ENCODE measurements at places on chromosomes 7 and 10.
A peak's percentile ranks its signal among the peaks of the same experiment; 100 is the strongest.

GRCh38 chr10:11483201-11484148 lies 128.0 kb downstream of the USP6NL start:
- no peaks in the 10 kb centered on the region for H3K27me3 ChIP-seq
- peaks cover 6% of the 10 kb centered on the region for H3K4me1 ChIP-seq
- no peak for DNase-seq

GRCh38 chr7:15571301-15571878 lies 9.6 kb upstream of the AGMO start:
- no peaks in the 10 kb centered on the region for H3K4me1 ChIP-seq
- H3K27ac ChIP-seq: no peak overlapping the region
- DNase-seq: no peak
- H3K27me3 ChIP-seq: no peaks in the 10 kb centered on the region

DNA sequence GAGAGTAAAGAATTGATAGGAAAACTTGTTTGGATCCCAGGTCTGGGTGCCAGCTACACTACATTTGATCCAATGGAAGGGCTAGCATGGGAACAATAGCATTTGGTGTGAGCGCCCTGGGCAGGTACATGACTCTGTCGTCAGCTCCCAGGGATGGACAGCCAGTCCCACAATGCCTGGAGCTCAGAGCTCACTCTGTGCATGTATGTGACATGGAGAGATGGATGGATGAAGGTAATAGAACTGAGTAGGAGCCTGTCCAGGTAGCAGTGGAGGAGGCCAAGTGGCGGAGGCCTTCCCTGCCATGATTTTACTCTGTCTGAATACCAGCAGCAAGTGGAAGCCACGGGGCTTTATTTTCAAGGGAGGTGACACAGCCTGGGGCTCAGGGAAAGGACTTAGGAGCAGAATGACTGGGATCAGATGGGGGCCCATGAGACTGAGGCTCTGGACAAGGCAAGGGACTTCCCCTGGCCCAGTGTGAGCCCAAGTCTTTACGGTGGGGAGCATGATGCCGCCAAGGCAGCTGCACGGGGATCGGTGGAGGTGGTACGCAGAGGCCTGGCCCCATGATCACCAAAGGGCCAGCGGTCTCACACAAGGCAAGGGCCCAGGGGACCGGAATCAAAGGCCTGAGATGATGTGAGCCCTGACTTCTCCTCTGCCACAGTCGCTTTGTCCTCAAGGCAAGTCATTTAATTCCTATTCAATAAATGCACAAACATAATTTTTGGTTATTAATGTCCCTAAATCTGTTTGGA lies 5.9 kb downstream of the PTPRE start:
- no peak overlapping the region for H3K27ac ChIP-seq
- H3K27me3 ChIP-seq: peaks cover 6% of the 10 kb centered on the region
- no peak for DNase-seq
- no peaks in the 10 kb centered on the region for H3K4me1 ChIP-seq
- no peaks in the 10 kb centered on the region for H3K36me3 ChIP-seq
- no peak overlapping the region for H3K4me3 ChIP-seq

DNA sequence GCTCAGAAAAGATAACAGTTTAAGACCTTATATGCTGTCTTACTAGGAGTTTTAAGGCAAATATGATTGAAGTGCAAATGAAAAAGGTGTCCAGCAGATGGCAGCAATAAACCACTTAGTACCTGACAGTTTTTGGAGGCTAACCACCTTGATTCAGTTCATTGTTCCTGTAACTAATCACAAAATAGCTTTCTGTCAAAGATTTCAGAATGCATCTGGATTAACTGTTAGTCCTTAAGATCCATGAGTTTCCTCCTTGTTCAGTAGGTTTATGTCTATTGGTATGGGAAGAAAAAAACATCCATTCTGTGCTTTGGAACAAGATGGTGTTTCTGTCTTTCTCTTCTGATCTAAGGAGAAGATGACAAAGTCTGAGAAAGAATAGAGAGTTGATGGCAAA lies 46.6 kb downstream of the CCSER2 start:
- no peak for DNase-seq
- H3K4me1 ChIP-seq: peaks cover 40% of the 10 kb centered on the region
- no peak overlapping the region for H3K4me3 ChIP-seq
- no peak overlapping the region for H3K27ac ChIP-seq

DNA sequence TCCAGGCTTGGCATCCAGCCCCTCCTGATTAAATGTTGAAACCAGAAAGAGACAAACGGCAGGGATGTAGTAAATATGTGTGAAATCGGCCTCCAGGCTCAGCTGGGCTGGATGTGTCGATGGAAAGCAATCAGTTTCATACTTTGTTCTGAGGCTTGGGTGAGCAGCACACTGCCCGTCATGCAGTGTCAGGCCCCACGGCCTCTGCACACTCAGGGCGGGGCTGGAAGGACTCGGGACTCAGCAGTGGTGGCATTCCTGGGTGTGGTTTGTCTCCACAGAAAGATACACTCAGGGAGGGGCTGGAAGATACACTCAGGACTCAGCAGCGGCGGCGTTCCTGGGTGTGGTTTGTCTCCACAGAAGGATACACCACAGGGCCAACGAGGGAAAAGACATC lies 22.0 kb downstream of the ADGRA1 start:
- no peaks in the 10 kb centered on the region for H3K36me3 ChIP-seq
- no peaks in the 10 kb centered on the region for H3K4me1 ChIP-seq
- DNase-seq: no peak
- H3K27ac ChIP-seq: no peak overlapping the region
- H3K4me3 ChIP-seq: no peak overlapping the region
- peaks cover 7% of the 10 kb centered on the region for H3K27me3 ChIP-seq

- peaks cover 1% of the 10 kb centered on the region for H3K36me3 ChIP-seq
- peaks cover 2% of the 10 kb centered on the region for H3K4me1 ChIP-seq
- H3K27me3 ChIP-seq: peaks cover 43% of the 10 kb centered on the region
- H3K27ac ChIP-seq: no peak overlapping the region
- DNase-seq: peak; percentile 11
- no peak overlapping the region for H3K4me3 ChIP-seq
These were observed 5.1 kb downstream of the AOC1 start for GRCh38 chr7:150857276-150858055.

GRCh38 chr7:55396233-55396785 lies 31.2 kb downstream of the LANCL2 start:
- no peaks in the 10 kb centered on the region for H3K27me3 ChIP-seq
- no peak for DNase-seq
- H3K27ac ChIP-seq: no peak overlapping the region
- no peak overlapping the region for H3K4me3 ChIP-seq
- H3K4me1 ChIP-seq: no peaks in the 10 kb centered on the region
